Mesothelial cell of epicardium (in vitro differentiated cells): ENCODE measurements at places on chromosomes 1 and 21. TPM values are rescaled to one million over a fixed set of nuclear protein-coding genes. Genes with fewer than 3 reads are reported as not detected.

ESPN gene
- 1.2 to 1.6 TPM (median 1.4 TPM) in 3 replicates for total RNA-seq

PALMD gene
- total RNA-seq, result 0.32 to 0.58 TPM (median 0.49 TPM) in 3 replicates

TRMT1L gene
- total RNA-seq, result 16.0 to 20.6 TPM (median 16.7 TPM) in 3 replicates

DNA sequence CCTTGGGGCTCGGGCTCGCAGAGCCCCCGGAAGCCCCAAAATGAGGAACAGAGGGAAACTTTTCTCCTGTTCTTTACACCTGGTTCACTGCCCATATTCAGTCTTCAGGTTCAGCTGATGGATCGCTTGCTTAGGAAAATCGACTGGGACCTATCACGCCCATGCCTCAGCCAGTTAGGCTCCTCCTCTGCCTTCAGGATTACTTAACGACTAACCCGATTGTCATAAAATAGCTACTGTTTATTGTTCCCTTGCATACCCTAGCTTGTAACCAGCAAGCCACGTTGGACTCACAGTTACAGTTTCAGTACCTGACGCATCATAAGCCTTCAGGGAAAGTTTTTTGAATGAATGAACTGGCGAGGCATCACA lies 692 bp downstream of the TARDBP start:
- DNase-seq, result no peak

GRCh38 chr21:16634515-16634914 lies 878.3 kb upstream of the CXADR start:
- no peak for DNase-seq

GRCh38 chr1:167756730-167757405 lies 35.1 kb downstream of the MPZL1 start:
- DNase-seq, result no peak

DNA sequence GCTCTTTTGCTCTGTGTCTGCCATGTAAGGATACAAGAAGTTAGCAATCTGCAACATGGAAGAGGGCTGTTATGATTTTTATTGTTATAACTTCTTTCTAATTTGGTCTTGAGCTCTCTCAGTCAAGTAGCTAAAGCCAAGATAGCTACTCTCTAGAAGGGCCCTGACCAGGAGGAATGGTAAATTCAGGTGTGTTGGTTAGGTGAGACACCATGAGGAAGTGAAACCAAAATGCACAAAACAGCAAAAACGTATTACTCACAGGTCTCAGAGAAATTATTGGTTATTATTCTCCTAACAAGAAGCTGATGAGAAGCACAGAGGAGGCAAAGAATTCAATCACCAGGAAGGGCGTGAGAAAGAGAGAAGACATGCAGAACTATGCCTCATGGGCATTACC lies 51.8 kb upstream of the INSL5 start:
- DNase-seq, result no peak

DNA sequence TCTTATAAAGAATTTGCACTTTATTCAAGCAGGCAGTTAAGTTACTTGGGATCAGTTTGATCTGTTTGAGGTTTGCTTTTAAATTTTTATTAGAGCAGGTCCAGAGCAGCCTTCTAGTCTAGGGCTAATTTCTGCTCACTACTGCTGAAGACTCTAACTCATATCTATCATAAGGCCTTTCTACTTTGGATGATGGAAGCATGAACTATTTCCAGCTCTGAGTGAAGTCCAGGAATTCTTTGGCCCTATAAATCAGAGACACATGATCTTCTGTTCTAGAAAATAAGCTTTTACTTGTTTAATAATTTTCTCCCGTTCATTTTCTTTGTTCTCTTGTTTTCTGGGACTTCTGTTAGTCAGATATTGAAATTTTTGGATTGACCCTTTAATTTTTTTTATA lies 14.7 kb downstream of the NIBAN1 start:
- DNase-seq, result no peak
